ENCODE measurements at places on chromosomes 13 and 19.

DNA sequence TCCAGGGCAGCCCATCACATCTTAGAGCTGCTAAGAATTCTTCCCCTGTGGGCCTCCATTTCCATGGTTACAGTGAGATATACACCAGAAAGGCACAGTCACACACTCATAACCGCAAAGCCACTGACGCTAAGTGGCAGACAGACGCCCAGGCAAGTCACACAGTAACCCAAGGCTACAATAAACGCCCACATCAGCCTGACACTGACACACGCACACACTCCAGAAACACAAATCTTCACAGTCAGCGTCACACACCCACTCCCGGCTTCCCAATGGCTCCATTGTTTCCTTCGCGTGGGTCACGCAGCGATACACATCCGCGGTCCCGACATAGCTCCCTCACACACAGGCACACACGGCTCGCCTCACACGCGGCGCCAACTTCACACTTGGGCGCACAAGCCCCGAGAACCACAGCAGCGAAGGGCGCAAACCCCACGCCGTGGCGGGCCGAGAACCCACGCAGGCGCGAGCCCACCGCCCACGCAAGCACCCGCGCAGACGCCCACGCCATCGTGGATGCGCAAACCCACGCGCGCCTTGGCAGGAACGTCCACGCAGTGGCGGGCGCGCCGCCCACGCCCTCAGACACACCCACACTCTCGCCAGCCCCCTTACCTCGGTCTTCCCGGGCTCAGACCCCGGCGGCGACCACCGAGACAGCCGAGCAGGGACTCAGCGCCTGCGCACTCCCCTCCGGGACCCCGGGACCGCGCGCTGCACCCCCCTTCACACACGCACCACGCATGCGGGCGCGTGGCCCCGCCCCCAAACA is at the start of gene ZNF667:
Gene ZNF667 (minus strand): TSS at position 695 of the 778 bp plus-strand sequence. CDS start 14,975 bp downstream, outside the sequence.
- no peak for DNase-seq

GRCh38 chr19:48997972-48998371 is 4.3 kb downstream of the RUVBL2 start:
- DNase-seq: peak; percentile 55

- DNase-seq: peak; percentile 51
Measured at GRCh38 chr19:51690454-51691073, 2.6 kb upstream of the SPACA6 start.

DNA sequence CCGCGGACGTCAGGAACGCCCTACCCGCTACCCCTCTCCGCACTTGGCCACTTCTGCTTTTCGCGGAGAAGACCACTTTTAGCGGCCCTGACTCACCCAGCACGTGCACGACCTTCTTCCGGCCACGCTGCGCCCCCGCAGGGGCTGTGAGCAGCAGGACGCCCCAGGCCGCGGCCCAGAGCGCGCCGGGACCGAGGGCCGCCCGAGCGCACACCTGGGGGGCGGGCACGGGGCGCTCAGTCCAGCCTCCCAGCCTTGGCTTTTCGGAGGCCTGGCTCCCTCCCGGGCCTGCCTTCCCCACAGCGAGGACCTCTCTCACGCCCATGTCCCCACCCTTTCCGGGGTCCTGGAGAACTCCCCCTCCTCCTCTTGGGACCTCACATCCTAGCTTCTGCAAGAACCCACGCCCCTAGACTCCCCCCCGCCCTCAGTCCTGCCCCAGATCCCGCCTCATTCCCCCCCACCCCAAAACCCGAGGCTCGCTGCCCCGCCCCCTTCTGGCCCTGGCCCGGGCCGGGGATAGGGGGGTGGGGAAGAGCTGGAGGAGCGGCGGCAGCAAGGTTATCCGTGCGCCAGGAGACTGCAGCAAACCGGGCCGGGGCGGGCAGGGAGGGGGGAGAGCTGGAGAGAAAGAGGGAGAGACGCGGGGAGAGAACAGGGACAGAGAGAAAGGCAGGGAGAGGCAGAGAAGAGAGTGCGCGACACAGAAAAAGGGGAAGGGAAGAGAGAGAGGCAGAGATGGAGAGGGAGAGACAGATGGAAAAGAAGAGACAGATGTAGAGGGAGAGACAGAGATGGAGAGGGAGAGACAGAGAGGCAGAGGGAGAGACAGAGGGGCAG is 11.5 kb downstream of the TM6SF2 start:
- peak; percentile 87 for DNase-seq

DNA sequence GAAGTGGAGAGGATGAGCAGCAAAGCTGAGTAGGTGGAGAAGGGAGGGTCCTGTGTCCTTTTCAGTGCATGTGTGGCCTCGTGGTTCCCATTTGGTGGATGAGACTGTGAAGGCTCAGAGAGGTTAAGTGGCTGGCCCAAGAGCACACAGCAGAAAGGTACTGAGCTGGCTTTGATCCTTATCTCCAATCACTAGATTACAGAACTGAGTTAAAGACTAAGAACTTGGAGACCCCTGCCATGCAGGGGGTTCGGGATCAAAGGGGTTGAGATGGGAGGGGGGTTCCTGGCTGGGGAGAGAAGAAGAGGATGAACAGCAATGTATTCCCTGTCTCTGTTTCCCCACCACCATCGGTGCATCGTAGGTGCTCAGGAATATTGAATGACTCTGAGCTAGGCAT is 11.8 kb downstream of the CELF5 start:
- DNase-seq: no peak

DNA sequence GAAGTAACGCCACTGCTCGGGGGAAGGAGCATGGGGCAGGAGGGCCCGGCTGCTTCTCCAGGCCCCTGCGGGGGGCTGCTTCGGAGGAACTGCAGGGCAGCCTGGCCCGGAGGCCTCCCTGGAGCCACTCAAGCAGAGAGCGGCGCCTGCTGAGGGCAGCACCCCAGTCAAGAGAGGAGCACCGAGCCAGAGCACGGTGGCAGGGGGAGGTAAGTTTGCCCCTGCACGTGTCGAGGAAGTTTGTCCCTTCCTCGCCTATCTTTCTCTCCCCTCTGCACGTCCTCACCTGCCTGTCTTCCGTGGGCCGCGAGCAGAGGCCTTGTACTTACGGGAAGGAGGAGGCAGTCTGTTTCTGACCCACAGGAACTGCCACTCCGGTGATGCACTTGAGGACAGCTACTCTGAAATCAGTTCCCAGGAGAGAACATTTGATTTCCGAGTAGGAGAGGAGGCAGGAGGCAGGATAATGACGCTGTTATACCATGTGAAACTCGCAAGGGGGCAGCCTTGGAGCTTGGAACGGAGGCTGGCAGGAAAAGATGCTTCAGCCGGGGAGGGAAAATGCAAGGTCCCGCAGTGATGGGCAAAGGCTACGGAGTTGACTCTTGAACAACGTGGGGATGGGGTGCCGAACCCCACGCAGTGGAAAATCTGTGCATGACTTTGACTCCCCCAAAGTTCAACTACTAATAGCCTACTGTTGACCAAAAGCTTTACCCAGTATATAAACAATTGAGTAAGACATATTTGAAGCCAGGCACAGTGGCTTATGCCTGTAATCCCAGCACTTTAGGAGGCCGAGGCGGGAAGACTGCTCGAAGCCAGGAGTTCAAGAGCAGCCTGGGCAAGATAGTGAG is 5.0 kb downstream of the FFAR1 start:
- DNase-seq: peak; percentile 88

- peak; percentile 41 for DNase-seq
Measured at GRCh38 chr19:55579766-55580621, 654 bp downstream of the ZNF579 start.

GRCh38 chr19:38877781-38878574 is at the start of gene RINL:
Gene RINL (minus strand): TSS chr19:38878275. CDS start chr19:38876742, 1,533 bp downstream.
- DNase-seq: peak; percentile 75

GRCh38 chr13:40680659-40681323 is 14.3 kb upstream of the FOXO1 start:
- DNase-seq: no peak

DNA sequence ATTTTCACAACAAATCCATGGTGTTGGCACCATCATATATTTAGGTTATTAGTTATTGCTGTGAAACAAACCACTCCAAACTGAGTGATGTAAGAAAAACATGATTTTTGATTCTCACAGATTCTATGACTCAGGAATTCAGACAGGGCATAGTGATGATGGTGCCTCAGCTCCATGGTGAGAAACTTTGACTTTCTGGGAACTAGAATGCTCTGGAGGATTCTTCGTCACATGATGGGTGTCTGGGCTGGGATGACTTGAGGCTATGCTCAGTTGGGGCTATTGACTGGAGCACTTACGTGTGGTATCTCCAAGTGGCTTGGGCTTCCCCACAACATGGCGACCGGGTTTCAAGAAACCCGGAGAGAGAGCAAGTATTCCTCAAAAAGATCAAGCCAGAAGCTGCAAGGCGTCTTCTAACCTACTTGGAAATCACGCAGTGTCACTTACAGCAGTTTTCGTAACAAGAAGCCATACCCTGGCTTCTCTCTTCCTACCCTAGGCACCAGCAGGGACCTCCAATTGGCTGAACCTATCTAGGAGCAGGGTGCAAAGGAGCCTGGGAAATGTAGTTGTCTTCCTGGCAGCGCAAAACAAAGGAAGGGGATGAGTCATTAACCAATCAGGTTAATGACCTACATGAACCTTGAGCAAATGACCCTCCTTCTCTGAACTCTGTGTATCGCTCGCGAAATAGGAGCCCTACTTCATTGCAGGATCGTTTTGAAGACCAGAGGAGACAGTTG is 22.4 kb downstream of the VAV1 start:
- DNase-seq: no peak

DNA sequence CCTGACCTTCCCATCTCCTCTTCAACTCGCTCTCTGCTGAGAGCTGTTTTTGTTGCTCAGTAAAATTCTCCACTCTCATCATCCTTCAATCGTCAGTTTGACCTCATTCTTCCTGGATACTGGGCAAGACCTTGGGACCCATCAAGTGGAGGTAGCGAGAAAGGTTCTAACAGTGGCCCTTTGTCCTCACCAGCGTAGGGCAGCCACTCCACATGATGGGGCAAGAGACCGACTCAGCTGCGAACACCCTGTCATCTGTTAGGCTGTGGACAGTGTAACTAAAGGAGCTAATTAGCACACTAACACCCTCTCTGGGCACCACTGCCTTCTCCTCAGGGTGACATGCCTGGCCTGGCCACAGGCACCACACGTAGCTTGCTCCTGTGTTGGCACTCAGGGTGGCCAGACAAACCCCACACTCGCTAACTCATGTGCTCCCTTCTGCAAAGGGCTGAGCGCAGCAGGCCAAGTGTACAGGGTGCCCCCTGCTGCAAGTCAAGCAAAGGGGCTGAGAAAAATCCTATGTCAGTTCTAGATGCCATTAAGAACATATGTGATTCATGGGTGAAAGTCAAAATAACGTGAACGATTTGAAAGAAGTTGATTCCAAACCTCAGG is 1216.0 kb downstream of the SLITRK5 start:
- no peak for DNase-seq

DNA sequence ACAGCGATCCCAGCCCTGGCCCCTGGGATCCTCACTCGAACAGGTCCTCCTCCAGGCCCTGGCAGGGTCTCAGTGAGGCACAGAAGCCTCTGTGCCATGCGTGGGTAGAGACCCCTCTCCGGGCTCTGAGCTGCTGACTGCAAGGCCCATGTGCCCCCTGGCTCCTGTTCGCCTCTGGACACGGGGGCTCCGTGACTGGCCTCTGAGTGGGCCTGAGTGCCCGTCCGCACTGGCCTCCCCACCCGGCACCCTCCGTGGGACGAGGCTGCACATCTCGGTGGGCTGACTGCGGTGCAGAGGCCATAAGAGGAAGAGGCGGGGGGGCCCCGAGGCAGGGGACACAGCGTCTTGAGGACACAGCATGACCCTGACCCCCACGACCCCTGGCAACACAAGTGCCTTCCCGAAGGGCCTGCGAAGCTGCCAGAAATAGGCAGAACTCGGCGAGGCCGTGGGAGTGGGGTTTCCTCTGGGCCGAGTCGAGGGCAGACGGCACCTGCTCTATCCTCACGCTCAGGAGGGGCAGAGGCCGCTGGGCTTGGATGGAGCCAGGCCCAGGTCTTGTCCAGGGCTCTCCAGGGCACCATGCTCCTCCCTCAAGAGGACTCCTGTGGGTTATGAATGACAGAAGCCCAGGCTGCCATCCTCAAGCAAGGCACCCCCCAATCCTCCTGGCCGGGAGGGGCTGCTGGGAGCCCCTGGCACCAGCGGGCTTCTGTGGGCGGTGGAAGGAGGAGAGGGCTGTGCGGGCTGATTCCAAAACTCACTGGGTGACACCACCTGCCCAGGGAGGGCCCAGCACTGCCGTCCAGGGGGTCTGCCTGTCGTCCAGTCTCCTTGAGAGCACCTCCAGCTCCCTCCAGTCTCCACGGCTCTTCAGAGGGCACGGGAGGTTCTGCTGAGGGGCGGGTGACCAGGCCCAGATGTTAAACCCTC is 52.6 kb downstream of the RASA3 start:
- DNase-seq: no peak

DNA sequence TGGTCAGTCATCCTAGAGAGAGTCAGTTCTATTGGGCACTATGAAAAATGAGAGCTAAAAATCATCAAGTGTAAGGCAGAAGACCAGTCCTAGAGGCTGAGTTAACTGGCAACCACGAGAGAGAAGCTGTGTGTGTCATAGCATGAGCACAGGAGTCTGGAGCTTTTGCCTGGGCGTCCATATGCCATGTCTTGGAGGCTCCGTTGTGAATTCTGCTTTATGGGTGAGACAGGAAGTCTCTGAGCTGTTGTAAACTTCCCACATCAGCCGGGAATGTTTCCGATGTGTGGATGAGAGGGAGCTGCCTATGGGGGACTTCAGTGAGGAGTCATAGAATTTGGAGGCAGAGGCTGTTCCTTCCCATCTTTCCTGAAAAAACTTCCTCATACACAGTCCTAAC is 120.0 kb downstream of the ITGBL1 start:
- DNase-seq: no peak

- no peak for DNase-seq
Measured at GRCh38 chr19:47267350-47267759, 7.3 kb upstream of the INAFM1 start.

DNA sequence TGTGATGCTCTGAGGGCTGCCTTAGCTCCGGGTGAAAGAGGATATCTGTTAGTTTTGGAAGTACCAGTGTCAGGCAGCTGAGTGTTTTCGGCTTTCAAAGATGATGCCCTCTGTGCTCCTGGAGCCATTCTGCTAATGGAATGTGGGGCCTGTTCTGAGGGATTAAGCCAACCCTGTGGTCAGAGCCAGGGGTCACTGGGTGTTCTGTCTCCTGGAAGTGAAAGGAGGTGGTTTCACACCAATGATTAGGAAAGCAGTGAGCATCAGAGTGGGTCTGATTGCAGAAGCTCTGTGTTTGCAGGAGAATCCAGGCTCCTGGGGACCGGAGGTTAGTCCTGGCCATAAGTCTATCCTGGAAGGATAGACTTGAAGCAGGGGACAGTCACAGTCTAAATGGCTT is 94.6 kb downstream of the UQCRFS1 start:
- no peak for DNase-seq

GRCh38 chr19:33473653-33474305 is 47.8 kb downstream of the PEPD start:
- DNase-seq: no peak

GRCh38 chr13:44072536-44072935 is 192.8 kb downstream of the LACC1 start:
- peak; percentile 34 for DNase-seq

- DNase-seq: no peak
Measured at GRCh38 chr13:61777271-61777670, 361.6 kb upstream of the PCDH20 start.

GRCh38 chr13:98060282-98060681 is 82.6 kb upstream of the FARP1 start:
- no peak for DNase-seq

- no peak for DNase-seq
Measured at GRCh38 chr19:53552001-53552721, 14.2 kb downstream of the ZNF331 start.
